ENCODE measurements at places on chromosomes 5 and 9. TPM values are rescaled to one million over a fixed set of nuclear protein-coding genes. Genes with fewer than 3 reads are reported as not detected.

GRCh38 chr9:28678097-28678496 is 1104.8 kb upstream of the C9orf72 start:
- no peak for DNase-seq

DNA sequence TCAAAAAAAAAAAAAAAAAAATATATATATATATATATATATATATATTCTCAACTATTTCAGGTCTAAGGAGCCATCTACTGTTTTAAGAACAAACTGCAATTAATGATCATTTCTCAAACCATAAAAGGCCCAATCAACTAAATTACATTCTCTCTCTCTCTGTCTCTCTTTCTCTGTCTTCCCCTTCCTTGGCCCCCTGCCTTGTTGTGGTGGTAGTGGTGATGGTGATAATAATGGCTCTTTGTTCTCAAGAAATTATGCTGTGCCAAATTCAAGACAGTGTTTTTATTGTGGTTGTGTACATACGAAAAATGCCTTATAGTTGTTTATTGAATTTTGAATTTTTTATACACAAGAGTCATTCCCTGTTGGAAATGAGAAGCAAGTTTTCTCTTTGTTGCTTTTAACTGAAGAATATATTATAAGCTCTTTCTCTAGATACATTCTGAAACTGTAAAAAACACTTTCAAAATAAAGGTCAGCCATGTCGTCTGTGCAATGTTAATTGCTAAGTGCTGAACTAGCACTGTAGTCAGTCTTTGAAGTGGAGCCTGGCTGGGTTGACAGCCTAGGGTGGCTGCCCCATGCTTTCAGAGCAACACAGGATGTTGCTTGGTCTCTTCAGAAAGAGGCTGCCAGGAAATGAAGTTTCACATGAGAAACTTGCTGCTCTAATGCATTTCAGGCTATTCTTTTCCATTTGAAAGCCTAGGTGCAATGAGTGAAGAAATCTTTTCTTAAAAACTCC is 96.0 kb downstream of the HINT1 start:
- DNase-seq: no peak

DNA sequence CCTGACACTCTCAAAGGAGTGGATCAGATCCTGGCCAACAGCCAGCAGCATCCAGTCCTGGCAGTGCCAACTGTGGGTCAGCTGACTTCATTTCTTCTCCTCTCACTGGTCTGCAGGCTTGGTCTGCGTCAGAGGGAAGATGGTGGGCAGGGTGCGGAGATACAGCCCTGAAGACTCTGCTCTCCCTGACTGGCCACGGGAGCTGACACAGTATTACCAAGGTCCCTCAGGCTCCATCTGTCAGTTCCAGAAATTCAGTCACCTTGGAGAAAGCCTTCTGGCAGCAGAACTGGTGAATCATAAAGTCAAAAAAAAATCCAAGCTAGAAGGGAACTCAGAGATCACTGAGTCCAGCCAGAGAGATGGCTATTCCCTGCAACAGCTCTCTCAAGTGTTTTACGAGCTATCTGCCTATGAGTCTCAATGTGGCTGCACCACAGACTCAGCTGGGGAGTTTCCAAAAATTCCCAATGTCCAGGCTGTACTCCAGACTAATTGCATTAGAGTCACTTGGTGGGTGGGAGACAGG is 27.9 kb downstream of the C1QTNF2 start:
- DNase-seq: no peak

DNA sequence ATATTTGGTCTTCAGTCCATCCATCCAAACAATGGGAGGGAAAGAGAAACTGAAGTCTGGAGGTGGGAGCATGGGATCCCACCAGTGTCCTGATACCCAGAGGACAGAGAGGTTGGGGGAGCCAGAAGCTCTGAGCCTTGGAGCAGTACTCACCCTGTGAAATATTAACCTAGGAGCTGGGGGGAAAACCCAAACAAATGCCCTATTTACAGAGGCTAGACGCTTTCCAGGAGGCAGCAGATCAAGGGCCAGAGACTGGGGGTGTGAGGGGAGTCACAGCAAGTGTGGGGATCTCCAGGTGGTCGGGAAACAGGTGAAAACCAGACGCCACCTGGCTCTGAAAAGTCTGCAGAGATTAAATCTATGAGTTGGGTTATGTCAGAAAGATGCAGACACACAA is 6.2 kb downstream of the ZER1 start:
- DNase-seq: no peak

DNA sequence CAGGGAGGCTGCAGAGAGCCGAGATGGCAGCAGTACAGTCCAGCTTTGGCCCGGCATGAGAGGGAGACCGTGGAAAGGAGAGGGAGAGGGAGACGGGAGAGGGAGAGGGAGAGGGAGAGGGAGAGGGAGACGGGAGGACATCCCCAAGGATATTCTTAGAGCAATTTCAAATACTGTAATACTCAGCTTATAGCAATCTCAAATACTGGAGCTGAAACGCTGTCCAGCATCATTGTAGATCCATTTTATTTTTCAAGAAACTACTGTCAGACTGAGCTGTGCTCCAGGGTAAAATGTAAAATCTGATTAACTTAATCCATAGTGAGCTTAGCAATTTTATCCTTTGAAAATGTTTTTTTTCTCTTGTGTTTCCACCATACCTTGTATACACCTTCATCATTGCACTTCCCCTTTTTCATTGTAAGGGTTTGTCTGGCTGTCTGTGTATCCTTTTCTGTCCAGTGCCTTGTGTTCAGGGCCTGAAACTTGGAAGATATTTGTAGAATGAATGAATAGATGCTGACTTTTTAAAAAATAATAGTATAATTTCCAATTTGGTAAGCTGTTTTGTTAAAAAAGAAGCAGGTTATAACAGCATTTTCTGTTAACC is 64.0 kb upstream of the LRRC70 start:
- DNase-seq: no peak

DNA sequence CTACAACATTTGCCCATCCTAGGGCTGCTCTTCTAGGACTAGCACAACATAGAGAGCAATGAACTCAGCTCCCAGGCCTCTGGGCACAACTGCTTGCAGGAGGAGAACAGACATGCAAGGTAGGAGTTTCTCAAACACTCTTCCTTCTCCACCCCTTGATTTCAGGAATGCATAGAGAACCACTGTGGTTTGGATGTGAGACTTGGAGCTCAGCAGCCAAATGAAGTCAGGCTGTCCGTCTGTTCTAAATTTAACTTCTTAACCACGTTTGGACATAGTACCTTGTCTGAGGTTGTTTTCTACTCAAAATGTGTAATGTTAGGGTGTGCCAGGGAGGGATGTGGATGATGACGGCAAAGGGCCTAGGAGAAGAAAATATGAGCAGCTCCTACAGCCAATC is 515.1 kb upstream of the TNC start:
- DNase-seq: no peak

GRCh38 chr5:172642051-172642409 is 967 bp downstream of the NEURL1B start:
- DNase-seq: no peak

GRCh38 chr5:4540375-4541173 is 599.6 kb upstream of the ADAMTS16 start:
- DNase-seq: no peak

DNA sequence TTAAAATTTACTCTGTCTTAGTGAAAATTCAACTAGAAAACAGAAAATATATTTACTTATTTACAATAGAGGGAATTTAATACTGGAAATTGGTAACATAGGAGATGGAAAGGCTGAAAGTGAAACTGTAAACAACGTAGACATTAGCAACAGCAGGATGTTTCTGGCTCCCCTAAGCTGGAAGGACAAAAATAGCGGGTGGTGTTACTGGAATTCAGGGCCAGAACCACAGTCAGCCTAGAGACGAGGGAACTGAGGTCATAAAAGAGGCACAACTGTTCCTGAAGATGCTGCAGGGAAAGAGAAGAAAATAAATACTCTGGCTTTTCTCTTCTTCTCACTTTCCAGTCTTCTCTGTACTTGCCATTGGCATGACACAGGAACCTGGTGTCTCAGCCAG is 80.4 kb upstream of the NIPBL start:
- no peak for DNase-seq

The OGN gene
- polyA plus RNA-seq: 1.3 TPM

The CDH9 gene
- not detected for polyA plus RNA-seq

The CRHBP gene
- polyA plus RNA-seq: 0.33 TPM

The PRRT1B gene
- not detected for polyA plus RNA-seq

The PCDHB4 gene
- polyA plus RNA-seq: 0.04 TPM

The TMEM250 gene
- polyA plus RNA-seq: 8.8 TPM

The TAF11L5 gene
- not detected for polyA plus RNA-seq

The SHC3 gene
- polyA plus RNA-seq: 4.3 TPM
